NCI-H2227 treated with DMSO at 0.1 percent for 48 hours (cell line): ENCODE measurements at places on chromosomes 11 and 22.

GRCh38 chr11:123516238-123516637 lies 86.2 kb downstream of the GRAMD1B start:
- DNase-seq = no peak

- DNase-seq = no peak
Observed at GRCh38 chr11:73053964-73054363, 88.2 kb downstream of the FCHSD2 start.

DNA sequence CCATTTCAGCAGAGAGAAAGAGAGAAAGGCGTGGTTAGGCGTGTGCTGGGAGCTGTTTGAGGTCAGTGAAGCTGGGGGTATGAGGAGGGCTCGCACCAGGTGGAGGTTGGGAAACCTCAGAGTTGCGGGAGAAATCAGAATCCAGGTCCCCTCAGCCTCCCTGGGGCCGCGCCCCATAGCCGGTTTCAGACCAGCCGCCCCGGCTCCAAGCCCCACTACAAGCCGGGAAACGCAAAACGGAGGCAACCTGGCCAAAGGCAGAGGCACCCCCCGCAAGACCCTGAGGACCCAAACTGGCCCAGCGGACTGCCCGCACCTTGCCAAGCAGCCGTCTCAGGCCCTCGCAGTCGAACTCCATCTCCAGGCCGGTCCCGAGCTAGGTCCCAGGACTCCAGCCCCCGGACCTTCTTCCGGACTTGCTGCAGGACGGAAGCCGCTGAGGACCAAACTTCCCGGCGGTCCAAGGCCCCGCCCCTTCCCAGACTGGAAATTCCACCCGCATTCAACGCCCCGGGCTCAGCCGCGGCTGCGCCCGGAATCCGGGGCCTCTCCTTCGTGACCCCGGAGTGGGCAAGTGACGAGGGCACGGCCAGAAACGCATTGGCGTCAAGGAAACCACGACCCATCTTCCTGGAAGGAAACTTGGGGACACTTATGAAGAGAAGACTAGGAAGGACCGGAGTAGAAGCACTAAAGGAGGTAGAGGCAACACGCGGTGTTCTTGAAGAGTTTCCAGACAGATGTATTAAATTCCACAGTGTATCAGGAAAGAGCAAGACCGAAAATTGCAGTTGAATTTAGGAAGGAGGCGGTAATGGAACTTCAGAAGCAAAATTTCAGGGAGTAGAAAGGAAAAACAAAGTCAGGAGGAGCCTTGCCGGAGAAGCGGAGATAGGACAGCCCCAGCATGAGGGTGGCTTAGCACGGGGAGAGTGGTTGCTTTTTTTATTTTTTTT lies at the start of gene UEVLD:
Gene UEVLD, minus strand, starts transcription at position 438 of the 956 bp plus-strand sequence. Its CDS starts 80 bp downstream, at position 358.
- DNase-seq = peak; percentile 69

GRCh38 chr11:34629711-34630110 lies 8.8 kb downstream of the EHF start:
- DNase-seq = no peak

GRCh38 chr11:73451896-73452295 lies 75.7 kb downstream of the RELT start:
- DNase-seq = no peak

- peak; percentile 21 for DNase-seq
Observed at GRCh38 chr11:112961751-112962578, 745 bp downstream of the NCAM1 start.

- DNase-seq = no peak
Observed at GRCh38 chr11:7520011-7520942, 6.5 kb downstream of the PPFIBP2 start.

DNA sequence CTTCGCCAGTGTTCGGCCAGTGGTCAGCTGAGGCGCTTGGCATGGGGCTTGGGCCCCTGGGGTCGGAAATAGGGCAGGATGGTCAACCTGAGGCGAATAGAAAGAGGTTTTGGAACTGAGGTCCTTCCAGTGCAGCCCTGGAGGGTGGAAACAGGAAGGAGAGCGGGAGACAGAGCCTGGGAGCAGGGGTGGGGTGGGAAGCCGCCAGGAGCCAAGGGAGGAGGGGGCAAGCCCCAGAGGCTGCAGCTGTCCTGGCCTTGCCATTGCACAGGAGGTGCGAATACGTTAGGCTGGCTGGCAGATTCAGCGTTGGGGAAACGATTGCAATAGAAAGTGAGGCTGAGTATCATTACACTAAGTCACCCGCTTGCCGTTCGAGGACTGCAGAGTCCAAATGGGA lies 13.9 kb upstream of the KCTD17 start:
- no peak for DNase-seq

- no peak for DNase-seq
Observed at GRCh38 chr22:50201191-50202129, 649 bp downstream of the SELENOO start.

DNA sequence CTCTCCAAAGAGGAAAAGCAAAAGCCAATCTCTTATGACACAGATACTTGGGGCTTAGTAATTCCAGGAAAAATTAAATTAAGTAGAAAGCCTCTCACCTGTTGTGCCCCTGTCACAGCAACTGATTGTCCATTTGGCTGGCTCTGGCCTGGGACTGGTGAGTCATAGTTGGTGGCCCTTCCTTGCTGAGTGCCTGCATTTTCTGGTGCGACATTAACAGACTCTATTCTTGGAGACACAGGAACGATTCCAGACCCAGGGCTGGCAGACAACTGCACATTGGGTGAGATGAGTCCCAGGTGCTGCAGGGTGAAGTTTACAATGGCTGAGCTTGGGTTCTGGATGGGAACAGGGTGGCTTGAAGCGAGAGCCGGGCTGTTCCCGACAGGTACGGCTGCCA lies 15.6 kb downstream of the E2F8 start:
- no peak for DNase-seq

- no peak for DNase-seq
Observed at GRCh38 chr11:22192289-22192641, 620 bp upstream of the ANO5 start.

- DNase-seq = peak; percentile 74
Observed at GRCh38 chr11:78022397-78023396, at the start of gene KCTD14. TSS of gene KCTD14 (minus strand) at chr11:78023276. CDS start at chr11:78023249, 27 bp downstream.

GRCh38 chr22:25027959-25028840 lies 75.7 kb downstream of the KIAA1671 start:
- no peak for DNase-seq

GRCh38 chr11:3190600-3190999 lies 25.5 kb upstream of the OSBPL5 start:
- no peak for DNase-seq

GRCh38 chr11:21631991-21632390 lies 560.9 kb upstream of the ANO5 start:
- DNase-seq = no peak

DNA sequence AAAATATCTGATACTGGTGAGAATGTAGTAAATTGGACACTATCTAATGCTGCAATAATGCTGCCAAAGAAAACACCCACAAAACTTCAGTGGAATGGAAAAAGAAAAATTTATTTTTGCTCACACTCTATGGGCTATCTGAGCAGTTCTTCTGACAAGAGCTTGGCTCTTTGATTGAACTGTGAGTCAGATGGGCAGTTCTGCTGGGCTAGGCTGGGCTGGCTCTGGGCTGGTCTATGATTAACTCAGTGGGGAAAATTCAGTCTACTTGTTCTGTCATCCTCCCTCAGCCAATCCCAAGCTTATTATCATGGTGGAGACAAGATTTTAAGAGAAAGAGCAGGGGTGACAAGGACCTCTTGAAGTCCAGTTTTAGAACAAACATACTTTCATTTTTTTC lies 1404.8 kb downstream of the LRRC4C start:
- DNase-seq = no peak

- DNase-seq = no peak
Observed at GRCh38 chr11:112477581-112478317, 217.1 kb upstream of the PLET1 start.

DNA sequence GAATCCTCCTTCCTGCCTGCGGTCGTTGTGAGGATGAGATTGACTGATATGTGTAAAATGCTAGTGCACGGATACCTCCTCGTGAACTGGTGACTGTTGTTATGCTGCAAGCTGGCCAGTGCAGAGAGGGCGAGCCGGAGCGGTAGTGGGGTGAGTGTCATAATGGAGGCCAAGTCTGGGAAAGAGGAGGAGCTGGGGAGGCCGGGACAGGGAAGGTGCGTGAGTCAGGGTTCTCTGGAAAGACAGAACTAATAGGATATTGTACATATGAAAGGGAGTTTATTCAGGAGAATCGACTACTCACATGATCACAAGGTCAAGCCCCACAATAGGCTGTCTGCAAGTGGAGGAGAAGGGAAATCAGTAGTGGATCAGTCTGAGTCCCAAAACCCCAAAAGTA lies 56.8 kb upstream of the FADD start:
- DNase-seq = no peak

- DNase-seq = no peak
Observed at GRCh38 chr11:46275964-46276641, 1.4 kb upstream of the CREB3L1 start.

GRCh38 chr11:35173616-35174566 lies 34.9 kb downstream of the CD44 start:
- DNase-seq = no peak

DNA sequence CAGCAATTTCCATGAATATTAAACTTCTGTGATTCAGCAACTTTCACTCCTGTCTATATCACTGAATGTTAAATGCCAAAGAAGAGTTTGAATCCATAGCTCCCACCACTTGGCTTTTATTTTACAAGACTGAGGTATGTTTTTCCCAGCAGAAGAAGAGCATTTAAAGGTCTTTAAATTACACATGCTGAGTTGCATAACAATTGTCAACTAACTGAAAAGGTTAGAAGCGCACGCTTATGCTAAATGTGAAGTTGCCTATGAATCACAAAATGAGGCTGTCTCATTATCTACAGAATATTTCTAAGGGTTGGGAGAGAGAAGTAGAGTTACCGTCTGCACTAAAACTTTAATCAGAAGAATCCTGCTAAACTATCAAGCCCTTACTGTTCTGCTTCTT lies 1086.3 kb downstream of the FAM181B start:
- no peak for DNase-seq

DNA sequence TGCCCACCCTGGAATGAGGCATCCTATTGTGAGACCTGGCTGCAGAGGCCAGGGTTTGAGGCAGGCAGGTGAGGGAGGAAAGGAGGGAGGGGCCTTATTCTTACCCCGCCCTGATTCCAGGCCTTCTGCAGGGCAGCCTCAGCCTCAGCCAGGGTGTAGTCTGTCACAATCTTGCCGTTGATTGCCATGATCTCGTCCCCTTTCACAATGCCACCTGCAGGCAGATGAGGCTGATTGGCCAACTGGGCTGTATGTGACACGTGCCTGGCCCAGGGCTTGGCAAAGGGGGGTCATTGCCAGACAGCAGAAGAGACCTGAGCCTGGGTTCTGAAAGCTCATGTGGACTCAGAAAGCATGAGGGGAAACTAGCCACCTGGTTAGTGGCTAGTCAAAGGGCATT lies 21.4 kb upstream of the ABCC8 start:
- no peak for DNase-seq
